AML-193 (cell line): ENCODE measurements at places on chromosomes 3 and 15.

DNA sequence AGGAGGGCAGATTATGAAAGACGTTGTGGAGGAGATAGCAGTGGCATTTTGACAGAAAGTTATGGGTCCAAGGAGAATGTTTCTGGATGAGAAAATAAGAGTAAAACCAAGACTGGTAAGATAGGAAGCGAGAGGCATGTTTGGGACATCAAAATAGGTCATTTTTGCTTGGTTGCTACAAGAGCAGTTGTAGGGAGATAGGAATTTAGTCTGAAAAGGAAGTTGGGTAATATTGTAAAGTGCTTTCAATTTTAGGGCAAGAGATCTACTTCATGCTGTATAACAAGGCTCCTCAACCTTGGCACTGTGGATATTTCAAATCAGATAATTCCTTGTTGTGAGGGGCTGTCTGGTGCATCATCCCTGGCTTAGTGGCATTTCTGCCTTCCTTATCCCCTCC is 118.0 kb upstream of the DPH6 start:
- no peak for DNase-seq

DNA sequence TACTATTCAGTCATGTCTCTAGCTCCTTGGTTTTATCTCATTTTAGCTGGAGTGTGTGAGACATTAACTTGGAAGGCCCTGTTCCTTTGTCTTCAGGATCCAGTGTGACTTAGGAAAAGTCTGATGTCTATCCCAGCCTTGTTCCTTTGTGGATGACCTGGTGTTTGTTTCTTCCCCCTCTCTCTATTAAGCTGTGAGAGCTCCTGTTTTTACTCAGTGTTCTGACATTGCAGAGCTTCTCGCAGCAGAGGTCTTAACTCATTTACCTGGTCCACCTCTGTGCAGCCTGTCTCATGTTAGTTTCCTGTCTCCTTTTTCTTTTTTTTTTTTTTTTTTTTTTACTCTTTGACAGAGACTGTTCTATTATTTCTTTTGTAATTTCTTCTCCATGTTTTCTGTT is 43.1 kb downstream of the KLF13 start:
- DNase-seq: no peak

- DNase-seq: no peak
Observed at GRCh38 chr3:52254608-52255007, 9.0 kb downstream of the PPM1M start.

DNA sequence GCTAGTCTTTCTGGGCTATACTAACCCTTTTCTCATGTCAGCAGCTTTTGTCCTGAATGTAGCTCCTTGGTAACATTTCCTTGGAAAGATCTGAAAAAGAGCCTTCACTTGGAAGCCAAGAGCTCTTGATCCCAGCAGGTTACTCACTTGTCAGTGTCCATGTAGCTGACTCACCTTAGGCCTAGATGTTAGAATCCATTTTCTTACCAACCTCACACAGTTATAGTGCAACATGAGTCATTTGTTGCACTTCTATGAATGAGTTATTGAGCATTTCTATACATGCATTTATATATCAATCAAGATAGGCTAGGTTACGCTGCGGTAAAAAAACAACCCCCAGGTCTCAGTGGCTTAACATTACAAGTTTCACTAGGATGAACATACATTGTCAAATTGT is 106.8 kb upstream of the SLC7A14 start:
- DNase-seq: no peak

DNA sequence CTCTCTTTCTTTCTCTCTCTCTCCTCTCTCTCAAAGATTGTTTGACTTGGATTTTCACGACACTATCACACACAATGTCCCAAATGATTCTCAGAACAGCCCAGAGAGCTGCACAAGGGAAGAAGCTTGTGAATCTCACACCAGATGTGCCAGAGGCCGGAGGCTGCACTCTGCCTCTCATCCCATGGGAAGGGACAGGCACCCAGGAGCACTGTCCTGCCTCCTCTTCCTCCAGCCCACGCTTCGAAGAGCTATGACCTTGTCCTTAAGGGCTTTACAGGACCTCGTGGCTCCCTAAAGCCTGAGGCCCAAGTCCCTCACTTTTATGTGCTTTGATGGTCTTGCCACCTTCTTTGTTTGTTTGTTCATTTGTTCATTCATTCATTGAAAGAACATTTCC is 267.6 kb downstream of the FAM43A start:
- no peak for DNase-seq

DNA sequence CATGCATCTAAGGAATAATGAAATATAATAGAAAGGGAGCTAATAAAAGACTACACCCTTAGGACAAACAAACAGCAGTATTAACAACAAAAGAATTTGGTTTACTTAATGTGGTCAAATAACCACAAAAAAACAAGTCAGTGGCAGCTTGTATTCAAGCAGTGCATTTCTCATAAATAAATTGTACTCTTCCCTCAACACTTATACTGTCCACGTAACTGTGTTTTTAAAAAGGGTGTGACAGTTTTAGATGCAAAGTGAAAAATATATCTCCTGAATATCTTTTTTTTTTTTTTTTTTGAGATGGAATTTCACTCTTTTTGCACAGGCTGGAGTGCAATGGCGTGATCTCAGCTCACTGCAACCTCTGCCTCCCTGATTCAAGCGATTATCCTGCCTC is 698.2 kb upstream of the CADM2 start:
- DNase-seq: no peak

DNA sequence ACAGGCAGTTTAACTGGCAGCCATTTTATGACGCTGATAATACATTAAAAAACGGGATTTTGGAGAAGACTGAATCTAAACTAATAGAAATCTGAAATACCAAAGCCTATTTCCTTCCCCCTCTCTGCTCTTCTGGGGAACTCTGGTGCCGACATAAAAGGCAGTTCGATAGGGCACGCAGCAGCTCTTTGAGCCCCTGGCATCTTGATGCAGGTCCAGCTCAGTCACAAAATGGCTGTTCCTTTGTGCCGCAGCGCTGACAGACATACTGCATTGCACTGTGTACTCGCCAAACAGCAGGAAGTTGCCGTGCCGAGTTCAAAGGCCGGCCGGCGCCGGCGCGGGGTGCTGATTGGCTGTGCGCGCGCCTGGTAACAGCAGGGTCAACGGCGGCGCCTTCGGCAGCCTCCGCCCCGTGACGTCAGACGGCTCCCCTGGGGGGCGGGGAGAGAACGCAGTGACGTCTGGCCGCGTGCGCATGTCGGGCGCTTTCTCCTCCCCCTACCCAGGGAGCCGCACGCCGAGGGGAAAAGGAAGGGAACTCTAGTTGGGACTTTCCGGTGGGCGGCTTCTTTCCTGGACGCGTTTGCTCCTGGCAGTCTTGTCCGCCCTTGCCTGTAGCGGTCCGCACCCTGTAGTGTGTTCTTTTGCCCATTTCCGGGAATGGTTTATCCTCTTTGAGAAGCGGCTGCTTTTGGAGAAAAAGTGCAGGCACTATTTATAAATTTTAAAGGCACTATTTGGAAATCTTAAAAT is 4.0 kb downstream of the CHD2 start:
- peak; percentile 95 for DNase-seq

DNA sequence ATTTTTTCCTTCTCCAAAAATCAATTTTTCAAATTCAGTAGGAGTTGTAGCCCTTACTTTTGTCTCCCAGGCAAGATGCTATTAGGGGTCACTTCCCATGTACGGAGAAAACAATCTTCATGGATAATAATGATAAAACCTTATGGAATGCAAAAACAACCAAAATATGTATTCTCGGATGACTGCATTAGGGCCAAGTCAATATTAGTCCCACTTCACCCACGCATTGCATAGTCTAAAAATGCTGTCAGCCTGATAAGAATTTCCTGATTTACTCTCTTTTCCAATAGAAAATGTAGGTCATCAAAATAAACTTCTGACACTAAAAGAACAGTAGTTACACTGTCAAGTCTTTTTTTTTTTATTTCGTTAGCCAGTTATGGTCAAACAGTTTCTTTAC is 2.7 kb downstream of the VGLL3 start:
- DNase-seq: no peak

DNA sequence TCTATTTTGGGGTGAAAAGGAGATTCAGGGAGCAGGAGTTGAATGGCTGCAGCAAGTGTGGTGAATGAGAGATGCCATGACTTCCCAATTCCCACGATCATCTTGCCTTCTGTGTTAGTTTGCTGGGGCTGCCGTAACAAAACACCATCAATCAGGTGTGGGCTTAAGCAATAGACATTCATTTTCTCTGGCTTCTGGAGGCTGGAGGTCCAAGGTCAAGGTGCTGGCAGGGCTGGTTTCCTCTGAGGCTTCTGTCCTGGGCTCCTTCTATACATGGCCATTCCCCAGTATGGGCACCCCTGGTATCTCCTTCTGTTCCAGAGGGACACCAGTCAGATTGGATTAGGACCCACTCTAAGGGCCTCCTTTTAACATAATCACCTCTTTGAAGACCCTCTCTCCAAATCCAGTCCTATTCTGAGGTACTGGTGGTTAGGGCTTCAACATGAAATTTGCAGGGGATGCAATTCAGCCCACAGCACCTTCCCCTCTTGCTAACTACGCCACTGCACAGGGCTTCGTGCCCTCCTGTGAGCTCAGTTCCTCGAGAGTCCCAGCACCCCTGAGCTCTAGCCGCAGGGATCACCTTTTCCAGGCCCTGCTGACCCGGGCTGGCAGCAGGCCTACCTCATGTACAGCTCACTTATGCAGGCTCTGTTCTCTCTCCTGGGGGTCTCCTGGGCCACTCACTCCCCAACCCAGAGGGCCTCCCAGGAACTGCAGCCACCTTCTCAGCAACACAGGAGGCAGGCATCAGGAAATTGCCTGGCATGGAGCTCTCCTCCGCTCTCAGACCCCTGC is 37.3 kb upstream of the SLC6A11 start:
- DNase-seq: no peak

- no peak for DNase-seq
Observed at GRCh38 chr3:38582316-38582715, 67.2 kb downstream of the SCN5A start.

GRCh38 chr3:109070211-109070610 is 47.7 kb downstream of the MORC1 start:
- DNase-seq: no peak

GRCh38 chr3:111727843-111728565 is 131.1 kb upstream of the PHLDB2 start:
- no peak for DNase-seq

DNA sequence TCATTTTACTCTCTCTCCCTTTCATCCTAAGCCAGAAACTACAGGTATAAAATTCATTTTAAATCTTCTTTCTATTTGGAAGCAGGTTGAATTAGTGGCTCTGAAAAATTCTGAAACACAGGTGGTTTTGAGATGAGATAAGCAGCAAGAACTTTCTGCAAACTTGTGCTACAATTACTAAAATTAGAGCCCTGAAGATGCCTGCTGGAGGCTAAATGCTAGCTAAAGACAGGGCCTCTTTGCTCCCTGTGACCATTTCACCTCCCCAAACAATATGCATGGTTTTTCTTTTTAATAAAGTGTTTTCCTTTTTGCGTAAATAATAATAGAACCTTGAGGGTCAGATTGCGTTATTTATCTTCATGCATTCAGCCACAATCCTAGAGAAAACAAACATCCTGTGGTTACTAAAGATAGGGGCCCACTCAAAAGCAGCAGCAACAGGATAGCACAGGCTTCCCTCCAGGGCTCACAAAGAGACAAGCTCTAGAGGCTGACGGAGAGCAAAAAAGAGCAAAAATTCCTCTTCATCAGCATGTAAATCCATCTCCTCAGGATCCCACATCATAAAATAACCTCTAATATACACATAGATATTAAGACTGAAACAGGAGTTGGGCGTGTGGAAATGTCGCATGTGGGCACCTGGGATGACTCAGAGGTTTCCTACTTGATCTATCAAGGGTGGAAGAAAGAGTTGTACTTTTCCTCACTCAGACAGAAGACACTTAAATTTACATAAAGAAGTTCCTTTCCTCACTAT is 26.5 kb upstream of the CP start:
- DNase-seq: no peak

DNA sequence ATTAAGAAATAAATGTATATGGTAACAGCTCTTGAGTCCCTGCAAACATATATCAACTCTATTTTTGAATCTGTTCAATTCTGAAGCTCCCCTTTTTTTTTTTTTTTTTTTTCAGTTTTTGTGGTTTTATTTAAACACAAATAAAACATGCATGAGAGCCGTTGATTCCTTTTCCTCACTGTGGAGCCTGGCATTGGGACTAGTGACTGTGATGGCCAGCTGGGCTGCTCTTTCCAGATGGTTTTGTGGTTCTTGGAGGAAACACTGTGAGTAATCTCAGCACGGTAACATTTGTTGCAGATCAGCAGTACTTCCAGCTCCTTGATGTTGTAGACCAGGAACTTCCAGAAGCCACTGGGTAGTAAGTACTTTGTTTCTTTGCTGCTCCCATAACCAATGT is 15.9 kb downstream of the EMC7 start:
- DNase-seq: no peak

DNA sequence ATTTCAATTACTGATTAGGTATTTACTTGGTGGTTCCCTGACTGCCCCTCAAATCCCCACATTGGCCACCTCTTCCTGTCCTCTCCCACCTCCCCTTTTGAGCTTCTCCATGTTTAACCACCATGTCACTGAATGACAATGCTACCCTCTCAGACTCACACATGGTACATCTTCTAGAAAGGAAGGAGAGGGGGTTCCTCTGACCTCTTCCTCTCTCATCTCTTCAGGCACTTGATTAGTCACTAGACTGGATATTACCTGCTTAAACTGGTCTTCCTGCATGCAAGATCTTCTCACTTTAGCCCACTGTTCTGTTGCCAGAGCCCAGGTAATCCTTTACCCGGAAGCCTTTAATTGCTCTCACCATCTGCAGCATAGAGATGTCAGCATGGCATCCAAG is 64.9 kb downstream of the DIPK2A start:
- no peak for DNase-seq
